Gastrocnemius medialis (tissue), 4 donors: ENCODE measurements at places on chromosomes 3 and 15. TPM values are rescaled to one million over a fixed set of nuclear protein-coding genes. Genes with fewer than 3 reads are reported as not detected.

The MAP6D1 gene
- total RNA-seq: 10.3 TPM

The GRK7 gene
- total RNA-seq: not detected

The THAP10 gene
- total RNA-seq: 0.46 TPM

The PLCB2 gene
- 2.0 TPM for total RNA-seq

GRCh38 chr3:16305111-16305541 is 40.1 kb downstream of the OXNAD1 start:
- H3K36me3 ChIP-seq: no peaks in the 10 kb centered on the region
- H3K27me3 ChIP-seq: no peaks in the 10 kb centered on the region
- no peak overlapping the region for H3K4me3 ChIP-seq
- H3K27ac ChIP-seq: no peak overlapping the region

DNA sequence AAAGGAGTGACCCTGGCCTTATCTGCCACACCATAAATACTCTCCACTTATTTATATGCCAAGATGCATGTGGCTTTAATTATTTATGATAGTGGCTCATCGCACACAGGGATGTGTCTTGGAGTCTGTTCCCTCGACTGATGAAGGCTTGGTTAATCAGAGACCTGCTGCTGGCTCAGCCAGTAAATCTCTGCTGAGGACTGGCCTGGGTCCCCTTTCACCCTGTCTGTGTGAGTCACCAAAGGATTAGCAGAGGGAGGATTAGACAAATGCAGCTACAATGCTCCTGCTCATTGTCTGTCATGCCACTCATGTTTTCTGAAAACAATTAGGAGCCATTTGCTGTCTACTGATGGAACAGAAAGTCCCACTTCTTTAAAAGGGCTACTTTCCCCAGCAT is 226.8 kb downstream of the NTRK3 start:
- H3K4me1 ChIP-seq: no peaks in the 10 kb centered on the region
- no peak overlapping the region for H3K27ac ChIP-seq
- DNase-seq: no peak
- no peaks in the 10 kb centered on the region for H3K36me3 ChIP-seq
- H3K27me3 ChIP-seq: no peaks in the 10 kb centered on the region
- H3K4me3 ChIP-seq: no peak overlapping the region

DNA sequence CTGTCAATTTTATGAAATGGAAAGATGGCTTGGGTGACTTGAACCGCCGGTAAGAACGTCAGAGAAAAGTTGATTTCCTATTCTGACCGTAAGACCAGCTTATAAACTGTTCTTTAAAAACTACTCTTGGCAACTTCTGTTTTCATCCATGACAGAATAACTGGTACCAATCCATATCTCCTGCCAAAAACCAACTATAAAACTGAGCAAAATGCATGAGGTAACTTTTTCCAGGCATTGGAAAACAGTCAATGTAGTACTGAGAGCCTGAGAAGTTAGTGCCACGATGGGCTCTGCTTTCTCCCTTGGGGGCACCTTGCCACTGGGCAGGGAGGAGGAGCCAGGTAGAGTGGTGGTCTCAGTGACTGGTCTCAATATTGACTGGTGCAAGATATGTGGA is 615.2 kb upstream of the TBL1XR1 start:
- no peak for DNase-seq
- H3K27ac ChIP-seq: peak overlapping the region; percentile 47
- H3K4me3 ChIP-seq: no peak overlapping the region
- H3K36me3 ChIP-seq: no peaks in the 10 kb centered on the region
- H3K27me3 ChIP-seq: no peaks in the 10 kb centered on the region

DNA sequence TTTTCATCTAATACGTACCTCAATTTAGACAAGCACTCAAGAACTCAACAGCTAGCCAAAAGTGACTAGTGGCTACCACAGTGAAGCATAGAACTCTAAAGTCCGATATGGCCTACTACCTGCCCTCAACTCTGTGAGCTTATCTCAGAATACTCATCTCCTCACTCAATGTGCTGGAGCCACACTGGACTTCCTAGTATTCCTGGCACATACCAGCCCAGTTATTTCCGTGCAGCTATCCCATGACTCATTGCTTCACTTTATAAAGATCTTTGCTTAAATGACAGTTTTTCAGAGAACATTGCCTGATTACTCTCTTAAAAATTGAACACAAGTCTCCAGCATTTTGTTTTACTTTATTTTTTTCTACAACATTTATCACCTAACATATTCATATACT is 524.7 kb downstream of the PYDC2 start:
- H3K4me1 ChIP-seq: no peaks in the 10 kb centered on the region
- no peak overlapping the region for H3K4me3 ChIP-seq
- no peak overlapping the region for H3K27ac ChIP-seq
- no peaks in the 10 kb centered on the region for H3K36me3 ChIP-seq
- no peaks in the 10 kb centered on the region for H3K27me3 ChIP-seq

- H3K4me1 ChIP-seq: no peaks in the 10 kb centered on the region
- no peak for DNase-seq
- no peak overlapping the region for H3K4me3 ChIP-seq
- no peak overlapping the region for H3K27ac ChIP-seq
Observed at GRCh38 chr3:58996730-58997129, 53.1 kb downstream of the CFAP20DC start.

DNA sequence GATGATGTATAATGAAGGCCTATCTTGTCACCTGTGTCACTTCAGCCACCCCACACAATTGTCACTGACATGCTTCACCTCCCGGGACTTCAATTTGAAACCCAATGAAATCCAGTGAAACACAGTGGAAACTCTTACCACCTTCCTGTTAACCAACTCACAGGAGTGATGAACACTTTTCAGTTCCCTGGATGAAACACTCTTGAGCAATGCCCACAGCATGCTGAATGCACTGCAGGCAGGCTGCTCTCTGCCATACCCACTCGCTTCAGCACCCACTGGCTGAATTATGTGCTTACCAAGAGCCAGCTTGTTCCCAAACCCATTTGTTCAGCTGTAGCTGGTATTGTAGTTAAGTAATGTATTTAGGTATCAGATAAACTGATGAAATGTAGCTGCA is 47.0 kb downstream of the MAP2K1 start:
- H3K27me3 ChIP-seq: no peaks in the 10 kb centered on the region
- H3K4me1 ChIP-seq: peaks cover 8% of the 10 kb centered on the region
- no peak for DNase-seq
- H3K27ac ChIP-seq: no peak overlapping the region

DNA sequence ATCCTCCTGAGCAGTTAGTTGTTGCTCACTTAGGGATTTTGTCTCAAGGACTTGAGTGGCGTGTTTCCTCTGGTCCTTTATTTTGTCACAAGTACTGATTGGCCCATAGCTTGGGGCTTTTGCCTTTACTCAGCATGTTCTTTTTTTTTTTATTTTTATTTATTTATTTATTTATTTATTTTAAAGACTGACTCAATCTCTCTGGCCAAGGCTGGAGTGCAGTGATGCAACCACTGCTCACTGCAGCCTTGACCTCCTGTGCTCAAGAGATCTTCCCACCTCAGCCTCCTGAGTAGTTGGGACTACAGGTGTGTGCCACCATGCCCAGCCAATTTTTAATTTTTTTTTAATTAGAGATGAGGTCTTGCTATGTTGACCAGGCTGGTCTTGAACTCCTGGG is 223.9 kb upstream of the TPM1 start:
- H3K4me1 ChIP-seq: peaks cover 17% of the 10 kb centered on the region
- H3K27me3 ChIP-seq: no peaks in the 10 kb centered on the region
- no peak for DNase-seq

DNA sequence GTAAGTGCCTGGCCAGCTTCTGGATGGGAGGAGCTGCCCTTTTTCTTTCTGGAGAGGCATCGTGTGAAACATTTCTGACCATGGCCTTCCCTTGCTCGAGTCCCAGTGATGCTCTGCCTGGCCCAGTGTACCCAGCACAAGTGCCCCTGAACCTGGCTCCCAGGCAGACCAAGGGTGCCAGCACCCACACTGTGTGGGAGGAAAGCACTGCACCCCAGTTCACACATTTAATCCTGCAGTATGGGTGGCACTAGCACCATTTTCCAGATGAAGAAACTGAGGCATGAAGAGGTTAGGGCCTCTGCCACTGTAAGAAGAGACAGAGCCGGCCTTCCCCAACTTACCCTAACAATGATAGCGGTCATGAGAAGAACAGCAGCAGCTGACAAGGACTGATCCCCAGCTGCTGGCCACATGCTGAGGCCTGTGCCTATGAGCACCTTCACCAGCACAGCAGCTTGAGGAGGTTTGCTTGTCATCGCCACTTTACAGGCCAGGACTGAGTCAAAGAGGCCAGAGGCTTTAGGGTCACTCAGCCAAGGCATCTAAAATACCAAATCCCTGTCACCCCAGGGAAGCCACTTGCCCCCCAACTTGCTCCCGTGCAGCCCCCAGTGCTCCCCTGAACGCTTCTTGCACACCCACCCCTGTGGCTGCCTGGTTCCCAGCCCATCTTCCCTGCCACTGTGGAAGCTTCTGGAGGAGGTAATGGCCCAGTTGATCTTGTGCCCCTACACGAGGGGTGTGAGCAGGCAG is 15.0 kb downstream of the PRR23E start:
- no peak overlapping the region for H3K27ac ChIP-seq
- H3K4me1 ChIP-seq: no peaks in the 10 kb centered on the region
- no peak overlapping the region for H3K4me3 ChIP-seq
